Epithelial cell of proximal tubule (primary cell): ENCODE measurements at places on chromosomes 11 and 22.
A peak's percentile ranks its signal among the peaks of the same experiment; 100 is the strongest.

- DNase-seq, result no peak
Measured at GRCh38 chr11:47469361-47470179, 20.6 kb upstream of the RAPSN start.

DNA sequence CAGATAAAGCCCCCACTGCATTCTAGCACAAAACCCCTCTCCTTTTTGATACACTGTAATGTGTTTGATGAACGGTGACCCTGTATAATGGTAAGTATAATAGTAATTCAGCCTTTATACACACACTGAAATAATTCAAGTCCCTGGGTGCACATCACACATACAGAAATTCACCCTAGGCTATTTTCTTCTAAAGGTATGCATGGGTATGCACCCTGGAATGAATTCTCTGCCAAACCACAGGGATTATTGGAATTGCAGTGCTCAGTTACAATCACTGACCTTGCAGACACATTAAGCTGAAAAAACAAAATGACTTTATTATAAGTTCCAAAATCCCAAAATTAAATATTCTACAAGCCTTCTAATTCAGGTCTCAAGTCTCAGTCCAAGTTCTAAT, 245.9 kb upstream of the FAT3 start:
- peak; percentile 52 for DNase-seq

- DNase-seq, result no peak
Measured at GRCh38 chr11:64391839-64392238, 32.9 kb downstream of the RPS6KA4 start.

- no peak for DNase-seq
Measured at GRCh38 chr11:33307984-33308383, 50.8 kb downstream of the HIPK3 start.

DNA sequence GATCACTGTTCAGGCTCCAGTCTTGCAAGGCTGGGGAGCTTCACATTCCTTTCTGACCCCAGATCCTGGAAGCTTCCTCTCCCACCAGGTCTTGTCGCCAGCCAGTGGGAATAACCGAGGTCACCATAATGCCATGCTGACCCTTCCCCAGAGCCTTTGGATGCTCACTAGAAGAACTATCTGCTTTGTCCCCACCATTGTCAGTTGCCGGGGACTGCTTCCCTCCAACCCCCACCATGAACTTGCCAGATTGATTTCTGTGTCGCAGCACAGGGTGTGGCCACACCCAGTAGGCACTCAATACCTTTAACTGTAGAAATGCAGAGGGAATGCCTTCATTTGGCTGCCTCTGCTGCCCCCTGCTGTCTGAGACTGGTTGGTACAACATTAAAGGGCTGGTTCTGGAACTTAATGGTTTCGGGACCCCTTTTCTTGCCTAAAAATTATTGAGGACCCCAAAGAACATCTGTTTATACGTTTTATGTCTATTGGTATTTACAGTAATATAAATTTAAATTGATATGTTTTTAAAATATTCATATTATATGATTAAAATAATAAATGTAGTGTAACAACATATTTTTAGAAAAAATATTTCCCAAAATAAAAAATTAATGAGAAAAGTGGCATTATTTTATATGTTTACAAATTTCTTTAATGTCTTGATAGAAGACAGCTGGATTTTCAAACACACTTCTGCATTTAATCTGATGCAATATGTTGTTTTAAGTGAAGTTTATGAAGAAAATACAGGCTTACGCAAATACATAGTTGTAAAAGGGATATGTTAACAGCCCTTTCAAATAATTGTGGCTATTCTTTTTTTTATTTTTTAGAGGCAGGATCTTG, 6.7 kb upstream of the GDPD5 start:
- no peak for DNase-seq
